ENCODE measurements at places on chromosomes 2 and 18.
A peak's percentile ranks its signal among the peaks of the same experiment; 100 is the strongest.

DNA sequence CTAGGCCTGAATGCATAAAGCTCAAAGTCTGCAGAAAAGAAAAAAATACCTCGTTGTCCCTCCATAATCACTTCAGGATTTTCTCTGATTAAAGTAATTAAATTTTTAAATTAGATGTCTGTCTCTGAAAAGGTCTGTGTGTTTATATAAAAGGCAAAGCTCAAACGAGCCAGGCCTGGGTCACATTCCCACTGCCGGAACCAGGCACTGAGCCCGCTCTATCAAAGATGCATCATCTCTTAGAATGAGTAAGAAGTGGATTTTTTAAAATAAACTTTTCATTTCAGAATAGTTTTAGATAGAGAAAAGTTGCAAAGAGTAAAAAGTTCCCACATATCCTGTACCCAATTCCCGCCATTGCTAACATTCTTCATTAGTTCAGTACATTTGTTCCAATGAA is 202.1 kb upstream of the KYNU start:
- no peak for DNase-seq

GRCh38 chr2:170155022-170155722 is 22.8 kb upstream of the MYO3B start:
- DNase-seq, result no peak

DNA sequence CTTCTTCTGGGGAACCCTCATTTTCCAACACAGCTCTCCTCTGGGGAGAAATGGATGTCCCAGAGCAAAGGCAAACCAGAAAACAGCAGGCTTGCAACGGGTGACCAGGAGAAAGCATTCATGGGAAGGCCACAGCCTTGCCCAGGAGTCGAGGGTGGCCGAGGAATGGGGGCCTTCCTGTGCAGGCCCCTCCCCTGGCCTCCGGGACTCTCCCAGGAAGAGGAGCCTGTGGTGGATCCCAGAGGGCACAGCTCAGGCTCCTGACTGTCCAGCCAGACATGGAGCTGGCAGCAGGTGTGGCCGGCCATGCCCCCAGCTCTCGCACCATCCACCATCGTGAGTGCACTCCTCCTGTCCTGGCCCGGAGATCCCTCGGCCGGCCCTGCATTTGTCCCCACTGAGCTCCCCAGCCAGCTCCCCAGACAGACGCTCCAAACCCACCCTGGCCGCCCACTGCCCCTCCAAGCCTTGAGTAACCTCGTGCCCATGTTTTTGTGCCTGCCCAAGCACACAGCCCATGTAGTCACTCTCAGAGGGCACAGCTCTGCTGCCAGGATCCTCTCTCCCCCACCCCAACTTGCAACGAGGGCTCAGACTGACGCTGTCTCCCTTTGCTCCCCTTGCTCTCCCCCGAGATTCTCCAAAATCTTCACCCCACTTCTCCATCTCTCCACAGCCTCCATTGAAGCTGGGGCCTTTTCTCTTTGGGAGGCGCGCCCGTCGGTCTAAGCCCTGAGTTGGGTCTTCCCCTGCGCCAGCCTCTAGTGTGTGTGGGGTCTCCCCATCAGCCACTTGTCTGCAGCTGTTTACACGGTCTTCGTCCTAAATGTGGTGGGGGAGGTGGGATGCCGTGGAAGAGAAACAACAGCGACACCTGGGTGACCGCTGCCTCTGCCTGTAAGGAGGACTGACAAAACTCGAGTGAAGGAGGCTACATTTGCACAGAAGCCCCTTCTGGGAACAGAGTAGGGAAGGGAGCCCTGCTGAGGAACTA is 9.8 kb downstream of the PRLH start:
- DNase-seq, result no peak

DNA sequence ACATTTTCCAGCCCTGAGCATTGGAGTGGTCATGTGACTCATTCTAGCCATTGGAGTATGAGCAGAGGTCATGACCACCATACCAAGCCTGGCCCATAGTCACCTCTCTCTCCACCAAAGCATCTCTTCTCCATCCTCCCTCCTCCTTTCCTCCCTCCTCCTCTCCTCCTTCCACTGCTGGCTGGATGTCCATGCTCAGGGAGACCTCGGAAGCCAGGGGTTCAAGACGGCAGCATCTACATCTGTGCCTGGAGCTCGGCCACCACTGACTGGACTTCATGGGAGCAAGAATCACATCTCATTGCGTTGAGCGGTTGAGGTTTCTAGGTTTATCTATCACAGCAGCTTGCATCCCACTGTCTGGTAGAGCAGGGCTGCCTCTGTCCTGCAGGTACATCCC is 252.4 kb downstream of the NDUFA10 start:
- DNase-seq, result no peak

- peak; percentile 18 for DNase-seq
These were observed 218.5 kb downstream of the LDLRAD4 start for GRCh38 chr18:13437034-13437433.

- DNase-seq, result no peak
These were observed 21.2 kb downstream of the SH3BP4 start for GRCh38 chr2:234973008-234973407.

- DNase-seq, result no peak
These were observed 9.8 kb upstream of the NCK2 start for GRCh38 chr2:105734762-105735538.
